KG1 (cell line): ENCODE measurements at places on chromosomes 11 and 22.

DNA sequence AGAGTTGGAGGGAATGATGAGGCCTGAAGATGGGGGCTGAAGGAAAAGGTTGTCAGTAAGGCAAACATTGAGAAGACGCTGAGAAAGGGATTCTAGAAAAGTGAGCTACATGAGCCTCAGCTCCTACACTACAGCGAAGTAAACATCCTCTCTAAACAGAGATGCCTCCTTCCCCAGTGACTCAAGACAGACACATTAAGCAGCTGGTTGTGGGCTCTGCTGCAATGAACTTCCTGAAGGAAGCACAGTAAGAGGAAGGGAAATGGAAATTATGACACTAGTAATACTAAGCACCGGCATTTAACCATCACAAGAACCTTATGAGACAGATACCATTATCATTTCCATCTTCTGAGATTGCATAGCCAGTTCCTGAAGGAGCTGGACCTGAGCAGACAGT lies 190.5 kb downstream of the C11orf87 start:
- no peak for DNase-seq

- DNase-seq: no peak
Measured at GRCh38 chr22:36713436-36713835, 9.9 kb upstream of the CACNG2 start.

DNA sequence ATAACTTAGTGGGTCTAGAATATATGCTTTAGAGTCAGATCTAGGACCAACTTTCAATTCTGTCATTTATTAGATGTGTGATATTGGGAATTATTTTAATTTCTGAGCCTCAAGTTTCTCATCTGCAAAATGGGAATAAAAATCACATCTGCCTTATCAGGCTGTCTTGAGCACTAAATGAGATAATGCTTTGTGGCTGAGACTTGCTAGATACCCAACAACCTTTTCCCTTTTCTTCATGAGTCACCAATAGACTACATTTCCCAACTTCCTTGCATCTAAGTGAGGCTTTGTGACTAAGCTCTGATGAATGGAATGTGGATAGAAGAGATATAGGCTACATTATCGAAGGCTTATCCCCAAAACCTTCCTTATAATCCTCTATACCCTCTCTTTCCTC lies 220.7 kb upstream of the SESN3 start:
- no peak for DNase-seq

- no peak for DNase-seq
Measured at GRCh38 chr11:44725757-44726282, 942 bp upstream of the TSPAN18 start.

DNA sequence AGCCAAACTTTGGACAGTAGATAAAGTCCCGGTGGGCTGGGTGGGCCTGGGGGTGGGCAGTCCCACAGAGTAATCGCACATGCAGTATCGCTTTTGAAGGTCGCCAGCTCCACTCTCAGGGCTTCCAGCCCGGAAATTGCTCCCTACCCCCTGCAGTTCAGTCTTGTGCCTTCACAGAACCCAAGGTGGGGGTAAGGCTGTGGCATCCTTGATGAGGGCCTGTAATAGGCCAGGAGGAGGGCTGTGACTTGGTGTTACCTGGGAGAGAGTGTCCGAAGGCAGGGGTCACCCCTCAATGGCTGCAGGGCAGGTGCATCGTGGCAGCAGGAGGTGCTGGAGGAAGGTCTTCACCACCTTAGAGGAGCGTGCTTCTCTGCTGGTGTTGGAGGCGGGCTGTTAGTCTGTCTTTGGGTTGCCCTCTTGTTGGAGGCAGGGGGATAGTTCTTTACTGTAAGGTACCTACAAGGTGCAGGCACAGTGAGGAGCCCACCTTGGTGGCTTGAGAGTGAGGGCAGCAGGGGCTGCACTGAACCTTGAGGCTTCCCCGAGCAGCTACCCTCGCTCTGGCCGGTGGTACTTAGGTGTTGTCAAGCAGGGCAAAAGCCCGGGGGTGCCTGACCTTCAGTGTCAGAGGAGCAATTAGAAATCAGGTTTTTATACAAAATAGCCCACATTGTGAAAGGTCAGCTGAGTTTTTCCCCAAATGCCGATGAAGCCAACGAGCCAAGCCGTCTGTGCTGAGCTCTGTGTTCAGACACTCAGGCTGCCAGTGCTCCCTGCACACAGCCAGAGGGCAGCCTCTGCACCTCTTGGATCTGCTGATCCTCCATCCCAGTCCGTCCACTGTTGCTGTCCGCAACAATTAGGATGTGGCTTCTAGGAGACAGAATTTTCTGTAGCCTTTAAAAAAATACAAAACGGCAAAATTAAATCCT lies 21.9 kb downstream of the SAMM50 start:
- no peak for DNase-seq

GRCh38 chr22:20116951-20117632 lies at the start of gene TRMT2A:
TRMT2A (minus strand) TSS chr22:20117226; CDS start chr22:20116906, 320 bp downstream.
- peak; percentile 97 for DNase-seq

DNA sequence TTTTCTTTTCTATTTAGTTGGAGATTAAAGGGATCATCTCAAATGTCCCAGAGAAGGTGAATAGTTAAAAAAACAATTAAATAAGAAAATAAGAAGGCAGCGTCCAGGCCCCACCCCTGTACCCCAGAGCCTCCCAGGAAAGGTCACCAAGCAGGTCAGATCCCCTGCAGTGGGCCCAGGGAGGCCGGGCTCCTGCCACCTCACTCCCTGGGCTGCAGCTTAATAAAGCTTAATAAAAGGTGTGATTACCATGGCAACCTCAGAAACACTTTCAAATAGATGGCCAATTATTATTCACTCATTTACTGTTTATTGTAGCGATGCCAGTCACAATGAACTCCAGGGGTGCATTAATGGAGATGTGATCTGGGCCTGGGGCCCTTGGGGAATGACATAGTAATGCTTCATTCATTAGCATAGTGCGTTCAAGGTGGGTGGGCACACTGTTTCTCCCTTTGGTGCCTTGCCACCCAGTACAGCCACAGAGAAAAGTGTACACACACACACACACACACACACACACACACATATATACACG lies 386.2 kb downstream of the CADM1 start:
- DNase-seq: no peak

DNA sequence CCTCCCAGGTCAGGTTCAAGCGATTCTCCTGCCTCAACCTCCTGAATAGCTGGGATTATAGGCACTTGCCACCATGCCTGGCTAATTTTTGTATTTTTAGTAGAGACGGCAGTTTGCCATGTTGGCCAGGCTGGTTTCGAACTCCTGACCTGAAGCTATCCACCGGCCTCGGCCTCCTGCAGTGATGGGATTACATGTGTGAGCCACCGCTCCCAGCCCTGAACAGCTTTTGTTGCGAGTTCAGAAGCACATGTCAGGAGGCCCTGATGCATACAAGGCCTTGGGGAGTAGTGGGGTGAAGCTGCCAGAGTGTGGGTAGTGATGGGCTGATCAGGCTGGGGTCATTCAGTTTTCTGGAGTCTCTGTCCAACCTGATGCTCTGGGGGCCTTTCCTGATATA lies 117.0 kb upstream of the C11orf87 start:
- no peak for DNase-seq

- DNase-seq: no peak
Measured at GRCh38 chr22:32793589-32793988, 7.9 kb upstream of the TIMP3 start.

- DNase-seq: no peak
Measured at GRCh38 chr22:22748297-22748743, 103.9 kb downstream of the GGTLC2 start.

GRCh38 chr11:8704136-8704535 lies 21.5 kb downstream of the RPL27A start:
- no peak for DNase-seq

DNA sequence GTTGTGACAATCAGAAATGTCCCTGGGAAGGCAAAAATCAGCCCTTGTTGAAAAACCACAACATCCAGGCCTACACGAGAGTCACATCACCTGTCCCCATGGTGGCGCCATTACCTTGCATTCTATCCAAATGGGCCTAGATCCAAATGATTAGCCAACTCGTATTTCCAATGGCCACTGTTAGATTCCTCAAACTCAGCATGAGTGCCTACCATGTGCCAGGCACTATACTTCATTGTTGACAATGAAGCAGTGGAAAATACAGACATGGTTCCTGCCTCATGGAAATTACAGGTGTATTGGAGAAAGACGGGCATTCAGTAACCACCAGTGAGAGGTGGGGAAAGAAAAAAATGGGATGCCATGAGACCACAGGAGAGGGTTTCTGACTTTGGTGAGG lies 29.8 kb upstream of the CREB3L1 start:
- DNase-seq: no peak

- no peak for DNase-seq
Measured at GRCh38 chr22:23800297-23801237, 13.8 kb downstream of the SMARCB1 start.

GRCh38 chr11:130620548-130620947 lies 172.1 kb downstream of the ADAMTS15 start:
- DNase-seq: no peak

- peak; percentile 58 for DNase-seq
Measured at GRCh38 chr11:83157594-83158356, 844 bp downstream of the PCF11 start.

GRCh38 chr11:27497284-27497866 lies 9.2 kb downstream of the LIN7C start:
- peak; percentile 3 for DNase-seq
